ENCODE measurements at places on chromosomes 2 and 18.

DNA sequence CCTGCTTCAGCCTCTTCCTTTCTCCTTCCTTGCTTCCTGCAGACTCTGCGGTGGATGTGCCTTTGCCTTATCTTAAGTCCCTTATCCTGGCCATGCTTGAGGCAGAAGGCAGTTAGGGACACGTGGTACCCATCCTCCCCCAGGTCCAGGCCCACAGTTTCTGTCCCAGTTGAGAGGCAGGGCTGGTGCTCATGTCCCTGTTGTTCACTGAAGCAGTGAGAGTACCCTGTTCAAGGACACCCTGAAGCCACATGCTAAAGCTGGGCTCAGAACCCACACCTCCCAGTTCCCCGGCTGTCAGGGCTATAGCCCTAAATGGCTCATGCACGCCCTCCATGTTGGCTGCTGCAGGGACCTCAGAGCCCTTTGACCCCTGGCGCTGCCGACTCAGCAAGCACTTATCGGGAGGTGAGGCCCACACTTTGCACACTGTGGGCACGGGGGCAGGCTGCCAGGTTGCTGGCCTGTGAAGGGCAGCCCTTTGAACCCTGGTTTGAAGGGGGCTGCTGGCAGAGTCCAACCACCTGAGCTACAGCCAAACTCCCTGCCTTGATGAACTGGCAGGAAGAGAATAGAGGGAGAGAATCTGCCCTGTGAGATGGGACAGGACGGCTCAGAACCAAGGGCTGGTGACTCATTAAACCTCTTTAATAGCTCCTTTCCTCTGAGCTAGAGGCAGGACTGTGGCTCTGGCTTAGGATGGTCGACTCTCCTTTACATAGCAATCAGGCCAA lies 6.3 kb downstream of the KHK start:
- no peak for DNase-seq

- no peak for DNase-seq
Measured at GRCh38 chr2:156585457-156585856, 149.3 kb downstream of the GPD2 start.

- DNase-seq, result no peak
Measured at GRCh38 chr2:33316328-33316727, 160.1 kb upstream of the RASGRP3 start.

DNA sequence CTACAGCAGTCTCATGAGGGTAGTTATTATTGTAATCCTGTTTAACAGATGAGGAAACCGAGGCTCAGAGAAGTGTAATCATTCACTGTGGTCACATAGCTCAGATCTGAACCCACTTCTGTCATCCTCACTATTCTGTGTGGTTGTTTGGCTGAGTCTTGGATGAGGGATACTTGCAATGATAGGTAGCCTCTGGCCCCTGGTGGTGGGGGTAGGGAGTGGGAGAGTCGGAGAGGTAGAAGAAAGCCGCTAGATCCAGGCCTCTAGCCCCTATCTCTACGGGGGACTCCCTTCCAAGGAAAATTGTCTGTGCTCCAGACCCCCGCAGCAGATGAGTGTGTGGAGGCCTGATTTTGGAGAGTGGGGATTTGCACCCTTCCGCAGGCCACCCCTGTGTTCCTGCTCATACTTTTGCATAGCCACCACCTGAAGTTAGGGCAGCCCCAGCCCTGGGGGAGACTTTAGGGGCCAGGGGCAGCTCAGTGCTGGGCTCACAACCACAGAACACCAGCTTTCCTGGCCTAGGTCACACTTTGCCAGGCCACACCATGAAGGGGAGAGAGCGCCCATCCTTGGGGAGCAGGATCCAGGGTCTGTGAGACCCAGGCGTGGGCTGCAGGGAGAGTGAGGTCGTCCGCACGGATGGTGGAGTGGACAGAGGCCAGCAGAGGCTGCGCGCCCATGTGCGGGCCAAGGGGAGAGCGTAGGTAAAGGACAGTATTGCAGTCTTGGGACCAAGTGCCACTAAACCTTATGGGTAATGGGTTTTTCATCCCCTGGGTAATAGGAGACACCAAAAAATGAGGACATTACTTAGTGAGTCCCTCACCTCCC lies 148.2 kb downstream of the GLI2 start:
- DNase-seq, result no peak

GRCh38 chr2:143481733-143482132 lies 352.5 kb downstream of the ARHGAP15 start:
- DNase-seq, result no peak

Data from amygdala (tissue), 56 donors.